NAMALWA (cell line): ENCODE measurements at places on chromosomes 13 and 19.

DNA sequence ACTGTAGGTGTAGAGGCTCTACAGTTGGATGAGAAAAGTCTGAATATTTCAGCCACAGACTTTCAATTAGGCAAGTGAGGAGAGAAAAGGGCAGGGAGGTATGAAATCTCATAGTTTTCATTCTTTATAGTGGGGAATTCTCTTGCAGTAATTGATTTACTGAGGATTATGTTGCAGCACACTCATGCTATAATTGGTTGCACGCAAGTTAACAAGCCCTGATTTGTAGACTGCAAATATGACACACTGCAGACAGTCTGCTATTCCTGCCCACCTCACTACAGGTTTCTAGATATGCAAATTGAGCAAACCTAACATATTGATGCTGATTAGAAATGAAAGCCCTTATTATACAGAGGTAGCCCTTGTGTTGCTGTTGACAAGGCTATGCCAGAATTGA is 139.4 kb downstream of the LHFPL6 start:
- DNase-seq = no peak

- peak; percentile 24 for DNase-seq
These were observed 22.7 kb downstream of the HPN start for GRCh38 chr19:35063940-35064818.

DNA sequence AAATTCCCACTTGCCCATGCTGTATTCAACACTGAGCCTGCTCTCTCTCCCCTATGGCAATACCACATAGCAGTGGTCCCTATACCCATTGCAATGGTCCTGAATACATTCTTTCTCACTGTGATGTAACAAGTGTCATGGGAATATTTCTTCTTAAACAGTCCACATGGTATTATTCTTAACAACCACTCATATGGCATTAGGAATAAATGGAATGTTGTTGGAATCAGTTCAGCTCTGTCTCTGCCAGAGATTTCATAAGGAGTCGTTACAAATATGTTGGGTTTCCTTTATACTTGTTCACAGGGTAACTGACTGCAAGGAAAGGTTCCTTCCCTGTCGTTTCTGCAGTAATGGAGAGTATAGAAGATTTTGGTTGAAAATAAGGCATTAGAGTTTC is 128.3 kb upstream of the SPATA13 start:
- DNase-seq = no peak

GRCh38 chr19:50669302-50670101 is 20.3 kb downstream of the C19orf81 start:
- peak; percentile 68 for DNase-seq

DNA sequence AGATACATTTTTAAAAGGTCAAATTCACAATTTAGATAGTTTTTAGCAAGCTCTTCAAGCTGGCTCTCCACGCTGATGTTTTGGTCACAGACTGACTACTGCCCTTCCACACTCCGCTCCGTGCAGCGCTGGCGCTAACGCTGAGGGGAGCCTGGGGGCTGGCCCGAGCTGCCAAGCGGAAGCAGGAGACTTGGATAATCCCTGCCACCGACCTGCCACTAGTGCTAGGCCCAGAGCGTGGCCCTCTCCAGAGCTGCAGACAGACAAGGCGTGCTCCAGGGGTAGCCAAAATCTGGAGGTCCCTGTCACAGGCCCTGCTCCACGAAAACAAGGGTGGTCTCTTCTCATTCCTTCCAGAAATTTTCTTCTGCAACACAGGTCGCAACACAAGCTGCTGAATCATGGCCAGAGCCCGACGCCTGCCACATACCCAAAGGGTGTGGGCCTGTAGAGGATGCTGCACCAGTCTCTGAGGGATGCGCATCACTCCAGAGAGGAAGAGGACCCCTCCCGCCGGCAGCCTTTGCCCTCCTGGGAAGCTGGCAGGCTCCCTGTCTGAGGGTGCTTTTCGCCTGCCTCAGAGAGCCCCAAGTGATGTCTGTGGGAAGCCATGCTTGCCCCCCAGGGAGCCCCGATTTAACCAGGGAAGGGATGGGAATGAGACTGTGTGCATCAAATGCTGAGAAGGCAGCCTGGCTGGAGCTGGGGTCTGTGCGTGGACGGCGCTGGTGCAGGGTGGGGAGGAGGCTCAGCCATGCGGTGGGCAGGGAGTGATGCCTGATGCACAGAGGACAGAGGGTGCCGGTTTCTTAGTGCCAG is 21.6 kb downstream of the CAPS start:
- DNase-seq = no peak

- DNase-seq = peak; percentile 66
These were observed at the start of gene UBE2M for GRCh38 chr19:58558066-58558622. TSS of gene UBE2M (minus strand) at chr19:58558611. CDS start at chr19:58558381, 230 bp downstream.
